Esophagus muscularis mucosa (tissue), 4 donors: ENCODE measurements at places on chromosomes 5 and 9. TPM values are rescaled to one million over a fixed set of nuclear protein-coding genes. Genes with fewer than 3 reads are reported as not detected.
A peak's percentile ranks its signal among the peaks of the same experiment; 100 is the strongest.

- no peak for DNase-seq
Measured at GRCh38 chr9:69689991-69690538, 17.9 kb upstream of the APBA1 start.

- DNase-seq, result no peak
Measured at GRCh38 chr5:37840053-37841034, 503 bp upstream of the GDNF start.

- no peak for DNase-seq
Measured at GRCh38 chr9:130606887-130607600, 27.7 kb downstream of the FUBP3 start.

- DNase-seq, result peak; percentile 92
Measured at GRCh38 chr5:123696921-123697341, 185.0 kb downstream of the CSNK1G3 start.

DNA sequence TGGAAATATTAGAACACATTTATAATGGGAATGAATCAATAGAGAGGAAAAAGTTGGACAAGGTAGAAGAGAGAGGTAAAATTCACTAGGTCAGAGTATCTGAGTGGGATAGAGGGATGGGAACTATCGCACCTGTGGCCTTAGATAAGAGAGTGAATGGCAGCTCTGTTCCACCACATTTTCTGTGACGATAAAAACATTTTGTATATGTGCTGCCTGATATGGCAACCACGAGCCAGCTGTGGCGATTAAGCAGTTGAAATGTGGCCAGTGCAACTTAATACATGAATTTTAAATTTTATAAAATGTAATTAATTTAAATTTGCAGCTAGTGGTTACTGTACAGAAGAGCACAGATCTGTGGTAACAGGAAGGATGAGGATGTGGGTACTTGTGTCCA lies 46.7 kb downstream of the ZNF354A start:
- no peak for DNase-seq

GRCh38 chr5:82808960-82809359 lies 268.2 kb downstream of the TMEM167A start:
- DNase-seq, result no peak

DNA sequence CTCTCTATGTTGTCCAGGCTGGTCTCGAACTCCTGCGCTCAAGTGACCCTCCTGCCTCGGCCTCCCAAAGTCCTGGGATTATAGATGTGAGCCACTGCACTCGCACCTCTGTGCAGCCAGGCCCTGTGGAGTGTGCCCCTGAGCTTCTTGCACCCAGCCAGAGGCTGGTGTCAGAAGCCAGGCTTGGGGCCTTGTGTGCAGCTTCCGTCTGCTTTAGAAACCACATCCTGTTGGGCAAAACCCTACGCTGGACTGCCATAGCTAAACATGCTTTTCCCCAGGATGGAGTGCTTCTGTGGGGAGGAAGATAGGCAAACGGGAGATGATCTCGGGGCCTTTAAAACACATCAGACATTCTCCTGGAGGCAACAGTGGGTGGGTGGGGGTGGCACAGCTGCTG lies 40.1 kb downstream of the PRRT1B start:
- DNase-seq, result no peak

GRCh38 chr9:93884808-93885207 lies 70.3 kb downstream of the BARX1 start:
- DNase-seq, result no peak

DNA sequence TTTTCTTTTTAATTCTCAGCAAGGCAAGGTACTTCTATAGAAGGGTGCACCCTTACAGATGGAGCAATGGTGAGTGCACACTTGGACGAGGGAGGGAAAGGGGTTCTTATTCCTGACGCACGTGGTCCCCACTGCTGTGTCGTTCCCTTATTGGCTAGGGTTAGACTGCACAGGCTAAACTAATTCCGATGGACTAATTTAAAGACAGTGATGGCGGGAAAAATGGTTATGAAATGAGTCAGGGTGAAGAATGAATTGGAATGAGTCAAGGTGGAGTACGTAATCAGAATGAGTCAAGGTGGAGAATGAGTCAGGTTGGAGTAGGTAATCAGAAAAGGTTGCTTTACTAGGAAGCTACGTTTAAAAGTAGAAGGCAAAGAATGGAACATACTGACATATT lies 2.1 kb upstream of the HMGCS1 start:
- no peak for DNase-seq

DNA sequence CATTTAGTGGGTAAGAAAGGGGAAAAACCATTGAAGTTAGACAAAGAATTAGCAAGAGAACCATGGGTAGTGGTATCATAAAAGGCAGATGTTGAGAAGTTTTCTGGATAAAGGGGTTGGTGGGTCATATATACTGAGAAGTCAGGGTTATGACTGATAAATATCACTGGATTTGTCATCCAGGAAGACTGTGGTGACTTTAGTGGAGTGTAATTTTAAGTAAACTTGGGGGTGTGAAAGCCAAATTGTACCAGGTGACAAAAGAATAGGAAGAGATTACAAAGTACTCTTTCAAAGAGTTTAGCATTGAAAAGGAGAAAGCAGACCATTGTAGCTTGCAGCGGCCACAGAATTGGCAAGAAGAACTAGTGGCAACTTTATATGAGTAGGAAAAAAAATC lies 315.2 kb upstream of the DMAC1 start:
- no peak for DNase-seq

GRCh38 chr9:106287091-106287631 lies 575.8 kb upstream of the ZNF462 start:
- no peak for DNase-seq

DNA sequence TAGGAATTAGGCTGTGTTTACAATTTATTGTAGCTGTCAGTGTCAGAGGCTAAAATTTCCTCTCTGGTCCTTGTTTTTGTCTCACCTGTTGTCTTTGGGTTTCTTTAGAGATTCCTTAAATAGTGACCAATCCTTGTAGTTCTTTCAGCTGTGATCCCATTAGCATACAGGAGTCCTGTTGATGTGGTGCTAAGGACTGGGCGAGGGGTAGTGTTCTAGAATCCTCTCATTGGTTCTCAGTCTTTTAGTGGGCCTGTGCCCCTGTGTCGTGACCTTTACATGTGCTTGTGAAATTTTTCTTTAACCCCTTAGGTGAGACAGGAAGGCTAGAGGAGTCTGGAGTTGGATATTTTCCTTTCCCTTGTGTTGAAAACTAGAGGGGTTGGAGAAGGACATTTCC lies 51.2 kb downstream of the ZNF618 start:
- no peak for DNase-seq

DNA sequence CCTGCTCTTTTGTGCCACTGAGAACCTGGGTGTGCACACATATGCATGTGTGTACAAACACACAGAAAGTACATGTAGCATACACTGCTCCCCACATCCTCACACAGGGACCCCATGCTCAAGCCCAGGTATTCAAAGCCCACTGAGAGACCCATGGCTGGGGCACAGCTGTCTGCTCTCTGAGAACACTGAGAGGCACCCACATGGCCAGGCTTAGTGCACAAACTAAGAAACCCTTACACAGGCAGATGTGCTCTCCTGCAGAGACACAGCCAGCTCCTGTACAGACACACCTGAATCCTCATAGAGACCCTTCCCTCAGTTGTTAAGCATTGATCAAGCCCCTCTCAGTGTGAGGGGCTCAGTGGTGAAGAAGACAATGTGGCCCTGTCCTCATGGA lies 92.5 kb downstream of the CACNA1B start:
- no peak for DNase-seq

- DNase-seq, result no peak
Measured at GRCh38 chr9:504921-505740, 290.5 kb downstream of the DOCK8 start.

GRCh38 chr5:150623152-150623877 lies 17.1 kb upstream of the SYNPO start:
- DNase-seq, result no peak

DNA sequence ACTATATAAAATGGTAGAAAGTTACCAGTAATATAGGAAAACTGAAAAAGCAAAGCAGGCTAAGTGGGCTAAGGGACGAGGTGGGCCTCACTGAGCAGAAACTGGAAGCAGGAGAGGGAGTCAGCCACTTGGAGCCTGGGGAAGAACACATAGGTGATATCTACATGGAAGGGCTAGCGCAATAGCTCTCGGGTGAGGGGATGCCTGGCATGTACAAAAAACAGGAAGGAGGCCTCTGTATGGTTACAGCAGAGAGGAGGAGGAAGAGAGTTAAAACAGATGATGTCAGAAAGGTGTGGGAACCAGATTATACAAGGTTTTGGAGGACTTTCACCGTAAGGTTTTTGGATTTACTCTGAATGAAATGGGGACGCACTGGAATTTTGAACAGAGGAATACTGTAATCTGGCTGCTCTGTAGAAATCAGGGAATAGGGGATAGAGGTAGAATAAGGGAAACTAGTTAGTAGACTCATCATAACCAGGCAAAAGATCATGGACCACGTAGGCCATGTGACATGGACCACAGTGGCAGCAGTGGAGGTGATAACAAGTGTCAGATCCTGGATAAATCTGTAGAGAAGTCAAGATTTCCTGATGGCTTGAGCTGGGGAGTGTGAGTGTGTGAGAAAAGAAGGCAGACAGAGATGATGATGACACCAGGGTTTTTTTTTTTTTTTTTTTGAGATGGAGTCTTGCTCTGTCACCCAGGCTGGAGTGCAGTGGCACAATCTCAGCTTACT lies 52.5 kb downstream of the FNBP1 start:
- no peak for DNase-seq

GRCh38 chr9:34957492-34958410 lies at the start of gene PHF24:
TSS of gene PHF24 (plus strand) at chr9:34958285. CDS start at chr9:34971299, 13,014 bp downstream.
- no peak for DNase-seq

- no peak for DNase-seq
Measured at GRCh38 chr9:119898316-119898715, 529.1 kb upstream of the BRINP1 start.

DNA sequence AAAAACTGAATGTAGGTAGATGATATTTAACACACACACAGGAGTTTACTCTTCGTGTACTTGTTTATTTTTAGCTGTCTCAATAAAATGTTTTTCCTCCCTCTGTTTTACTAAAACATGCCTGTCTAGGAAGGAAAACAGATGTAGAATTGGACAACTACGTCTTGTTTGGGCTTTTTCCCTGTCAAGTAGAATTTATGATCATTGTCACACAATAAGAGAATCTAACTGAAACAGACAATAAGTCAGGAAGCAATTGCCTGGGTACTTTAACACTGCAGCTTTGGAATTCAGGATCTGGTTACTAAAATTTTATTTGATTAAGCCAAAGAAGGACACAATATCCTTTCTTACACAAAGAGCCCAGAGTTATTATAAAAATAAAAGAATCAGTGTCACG lies 164.2 kb downstream of the ZDHHC21 start:
- DNase-seq, result no peak

The MLANA gene
- total RNA-seq, result not detected

The SHROOM1 gene
- total RNA-seq, result 4.5 TPM

The CCDC171 gene
- 1.3 TPM for total RNA-seq

The PCDHB16 gene
- 5.6 TPM for total RNA-seq

The TEX48 gene
- not detected for total RNA-seq

The ARHGEF37 gene
- total RNA-seq, result 11.9 TPM

The LIFR gene
- 85.0 TPM for total RNA-seq

The LRRC19 gene
- total RNA-seq, result not detected

The SH2D3C gene
- 5.0 TPM for total RNA-seq

The DMRTA1 gene
- 3.4 TPM for total RNA-seq

The OLFM1 gene
- 46.1 TPM for total RNA-seq

The BTNL8 gene
- 0.17 TPM for total RNA-seq

The NDUFS6 gene
- 55.2 TPM for total RNA-seq
